Astrocyte of the hippocampus (primary cell): ENCODE measurements at places on chromosomes 1 and 21.

- peak; percentile 67 for DNase-seq
These were observed at the start of gene NMNAT2 for GRCh38 chr1:183417772-183418491. Gene NMNAT2, minus strand, starts transcription at chr1:183418380. Its CDS starts 113 bp downstream, at chr1:183418267.

- DNase-seq = no peak
These were observed 124.6 kb downstream of the KIF26B start for GRCh38 chr1:245279346-245279745.

DNA sequence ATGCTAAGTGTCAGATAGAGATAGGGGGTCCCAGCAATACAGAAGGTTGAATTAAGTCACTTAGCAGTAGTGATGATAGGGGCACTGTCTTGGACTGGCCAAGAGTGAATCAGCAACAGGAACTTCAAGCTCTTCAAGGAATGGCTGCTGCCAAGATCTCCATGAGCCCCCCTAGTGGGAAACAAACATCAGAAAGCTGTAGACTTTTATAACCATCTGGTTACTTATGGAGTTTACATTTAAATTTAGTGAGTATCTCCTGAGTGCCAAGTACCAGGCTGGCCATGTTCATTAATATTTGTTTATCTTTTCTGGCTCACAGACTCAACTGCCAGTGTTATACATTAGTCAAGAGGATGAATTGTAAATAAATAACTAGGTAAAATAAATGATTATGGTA, 327.3 kb downstream of the TTLL7 start:
- no peak for DNase-seq

DNA sequence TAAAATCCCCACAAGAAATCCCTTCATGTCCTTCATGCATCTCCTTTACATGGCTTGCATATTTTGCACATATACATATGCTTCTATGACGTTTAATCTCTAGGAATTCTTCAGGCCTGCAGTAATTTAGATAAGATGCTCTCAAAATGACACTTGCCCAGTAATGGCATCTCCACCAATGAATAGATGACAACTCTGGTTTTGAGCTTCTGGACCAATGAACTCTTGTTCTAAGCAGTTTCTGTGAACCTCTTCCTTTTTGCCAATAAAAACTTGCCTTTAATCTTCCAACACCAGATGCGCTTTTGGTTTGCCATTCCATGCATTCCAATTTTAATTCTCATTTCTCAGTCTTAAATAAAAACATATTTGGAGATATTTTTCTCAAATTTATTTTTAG, 189.8 kb upstream of the OLFM3 start:
- DNase-seq = no peak

DNA sequence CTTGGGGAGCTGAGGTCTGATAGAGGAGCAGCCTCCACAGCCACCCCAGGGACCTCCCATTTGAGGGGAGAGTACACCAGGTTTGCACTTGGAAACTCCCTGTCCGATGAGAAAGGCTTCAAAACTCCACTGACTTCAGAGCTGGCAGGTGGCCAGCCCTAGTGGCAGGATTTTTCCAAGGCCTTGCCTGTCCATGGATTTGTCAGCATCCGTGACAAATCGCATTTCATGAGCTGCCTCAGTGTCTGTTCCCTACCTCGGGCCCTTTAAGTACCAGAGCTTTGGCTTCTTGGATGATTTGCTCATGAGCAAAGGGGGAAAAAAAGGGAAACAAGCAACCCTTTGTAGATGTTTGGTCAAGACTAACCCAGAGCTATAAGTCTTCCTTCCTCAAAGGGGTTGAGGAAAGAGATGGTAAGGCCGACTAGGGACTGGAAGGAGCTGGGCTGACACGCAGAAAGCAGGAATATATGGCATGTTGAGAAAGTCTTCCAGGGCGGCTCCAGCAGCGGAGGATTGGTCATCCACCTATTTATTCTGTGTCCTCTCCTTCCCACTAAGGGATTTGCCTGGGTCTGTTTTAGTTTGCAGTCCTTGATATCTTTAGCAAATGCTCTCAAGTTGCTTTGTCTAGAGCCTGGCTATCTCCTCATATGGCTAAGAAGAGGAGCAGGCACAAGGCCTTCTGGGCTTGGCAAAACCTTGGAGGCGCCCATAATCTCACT, 2.7 kb upstream of the HSPG2 start:
- peak; percentile 98 for DNase-seq

GRCh38 chr1:55786396-55786795, 571.2 kb upstream of the USP24 start:
- DNase-seq = no peak

DNA sequence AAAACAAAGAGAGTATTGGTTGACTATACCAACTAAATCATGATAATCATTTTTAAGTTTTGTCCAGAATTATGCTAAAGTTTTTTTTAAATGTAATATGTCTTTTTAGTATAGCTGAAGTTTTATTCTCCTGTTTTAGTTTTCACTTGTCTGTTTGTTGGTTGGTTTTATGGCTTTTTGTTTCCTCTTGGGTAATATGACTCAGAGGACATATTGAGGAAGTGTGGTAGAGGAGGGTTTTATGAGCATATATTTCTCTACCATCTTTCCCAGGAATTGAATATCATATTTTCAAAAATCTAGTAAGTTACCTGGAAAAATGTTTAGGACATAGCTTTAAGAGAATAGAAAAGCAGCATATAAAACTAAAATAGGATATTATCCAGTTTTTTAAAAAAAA, 68.6 kb upstream of the MCOLN3 start:
- DNase-seq = no peak

GRCh38 chr1:116945996-116946395, 36.3 kb downstream of the PTGFRN start:
- DNase-seq = no peak

GRCh38 chr21:24903994-24904635, 703.2 kb downstream of the MRPL39 start:
- peak; percentile 36 for DNase-seq

- no peak for DNase-seq
These were observed 212.0 kb downstream of the SLC45A1 start for GRCh38 chr1:8529901-8530300.

DNA sequence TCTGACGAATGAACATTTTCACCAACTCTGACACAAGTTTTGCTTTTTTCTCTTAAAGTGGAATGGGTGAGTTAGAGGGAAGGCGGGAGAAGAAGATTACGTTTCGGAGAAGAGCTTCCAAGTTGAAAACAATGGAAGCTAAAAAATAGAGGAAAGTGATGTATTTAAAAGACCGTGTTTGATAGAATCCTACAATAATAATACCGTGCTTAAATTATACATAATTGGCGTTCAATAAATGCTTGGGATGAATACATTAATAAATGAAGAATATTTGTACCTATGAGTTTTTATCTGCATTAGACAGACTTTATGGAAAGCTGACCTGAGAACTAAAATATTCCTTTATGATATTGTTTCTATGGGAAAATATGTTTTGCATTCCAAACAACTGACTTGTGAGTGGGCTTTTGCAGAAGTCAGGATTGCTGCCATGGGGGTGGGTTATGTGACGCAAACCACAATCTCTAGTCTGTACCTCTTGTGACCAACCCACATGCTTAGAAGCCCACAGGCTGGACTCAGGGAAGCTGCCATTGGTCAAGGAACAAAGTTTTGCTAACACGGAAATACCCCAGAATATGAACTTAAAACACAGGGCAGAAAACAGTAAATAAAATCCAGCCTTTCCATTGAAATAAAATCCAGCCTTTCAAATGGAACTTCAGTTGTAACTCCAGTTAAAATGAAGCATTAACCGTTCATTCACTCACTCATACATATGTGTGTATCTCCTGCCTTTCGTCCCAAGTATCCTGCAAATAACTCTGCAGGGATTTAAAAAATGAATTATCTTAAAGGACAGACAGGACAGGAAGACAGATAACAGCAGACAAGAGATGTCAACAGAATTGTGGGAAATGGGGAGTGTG, 21.3 kb upstream of the ATF3 start:
- DNase-seq = peak; percentile 51

DNA sequence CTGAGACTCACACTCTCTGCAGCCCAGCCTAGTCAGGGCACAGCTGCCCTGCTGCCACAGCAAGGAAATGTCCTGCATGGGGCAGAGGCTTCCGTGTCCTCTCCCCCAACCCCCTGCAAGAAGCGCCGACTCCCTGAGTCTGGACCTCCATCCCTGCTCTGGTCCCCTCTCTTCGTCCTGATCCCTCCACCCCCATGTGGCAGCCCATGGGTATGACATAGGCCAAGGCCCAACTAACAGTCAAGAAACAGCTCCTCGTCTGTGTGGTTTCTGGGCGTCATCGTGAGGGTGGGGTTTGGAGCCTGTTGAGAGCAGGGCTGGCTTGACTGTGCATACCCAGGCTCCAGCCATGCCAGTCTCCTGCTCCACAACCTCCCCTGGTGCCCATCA, 19.5 kb downstream of the FAAH start:
- DNase-seq = peak; percentile 32

DNA sequence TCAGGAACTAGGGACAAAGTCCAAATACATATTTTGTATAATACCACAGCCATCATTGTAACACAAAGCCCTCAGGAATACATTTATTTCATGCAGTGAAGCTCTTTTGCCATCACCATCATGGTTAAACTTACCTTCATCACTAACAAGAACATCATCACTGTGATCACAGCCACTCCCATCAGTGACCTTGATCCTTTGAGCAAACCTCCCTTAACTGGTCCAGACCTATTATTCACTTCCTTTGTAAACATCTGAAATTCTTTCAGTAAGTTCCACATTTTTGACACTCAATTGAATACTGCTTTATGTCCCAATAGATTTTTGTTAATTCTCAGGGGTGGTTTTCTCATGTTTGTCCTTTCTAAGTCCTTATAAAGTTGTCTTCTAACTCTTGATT, 16.2 kb upstream of the KPRP start:
- DNase-seq = no peak

GRCh38 chr1:209542585-209542984, 40.9 kb upstream of the CAMK1G start:
- peak; percentile 70 for DNase-seq

GRCh38 chr1:20361805-20362381, 71.2 kb downstream of the VWA5B1 start:
- DNase-seq = peak; percentile 75

- DNase-seq = no peak
These were observed 141.3 kb downstream of the ZZZ3 start for GRCh38 chr1:77541162-77541545.

DNA sequence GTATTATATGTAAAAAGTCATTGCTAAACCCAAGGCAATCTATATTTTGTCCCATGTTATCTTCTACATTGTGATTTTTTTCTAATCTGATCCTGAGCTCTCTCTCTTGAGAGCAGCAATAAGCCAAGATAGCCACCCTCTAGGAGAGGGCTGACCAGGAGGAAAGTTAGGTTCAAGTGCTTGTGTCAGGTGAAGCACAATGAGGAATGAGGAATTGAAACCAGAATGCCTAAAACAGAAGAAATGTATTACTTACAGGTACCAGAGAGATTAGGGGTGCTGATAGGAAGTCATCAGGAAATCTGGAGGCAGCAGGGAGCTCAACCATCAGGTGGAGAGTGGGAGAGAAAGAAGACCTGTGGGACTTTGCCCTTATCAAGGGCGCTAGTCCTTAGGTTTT, 85.5 kb upstream of the BARHL2 start:
- no peak for DNase-seq

DNA sequence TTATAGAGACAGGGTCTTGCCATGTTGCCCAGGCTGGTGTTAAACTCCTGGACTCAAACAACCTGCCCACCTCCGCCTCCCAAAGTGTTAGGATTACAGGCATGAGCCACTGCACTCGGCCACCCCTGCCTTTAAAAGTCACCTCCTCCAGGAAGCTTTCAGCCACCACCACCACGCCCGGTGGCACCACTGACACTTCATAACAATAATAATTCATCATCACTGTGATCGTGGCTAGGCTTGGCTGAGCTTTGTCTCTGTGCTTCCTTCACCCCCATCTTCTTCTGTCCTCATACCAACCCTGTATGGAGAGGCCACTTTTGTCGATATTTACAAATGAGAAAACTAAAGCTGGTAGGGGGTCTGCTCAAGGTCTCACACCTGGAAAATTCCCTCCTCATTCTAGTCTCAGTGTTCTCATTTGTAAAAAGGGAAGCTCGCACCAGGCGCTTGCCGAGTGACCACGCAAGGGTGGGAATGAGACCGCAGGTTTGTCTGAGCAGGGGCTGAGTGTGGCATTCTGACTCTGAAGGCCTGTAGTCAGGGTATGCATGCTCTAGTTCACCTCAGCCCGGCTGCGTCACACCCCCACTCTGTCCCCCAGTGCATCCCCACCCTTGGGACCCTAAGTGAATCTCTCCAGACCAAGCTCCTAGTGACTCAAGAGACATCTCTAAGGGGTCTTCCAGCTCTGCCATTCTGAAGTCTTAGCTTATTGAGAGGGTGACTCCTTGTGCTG, 12.9 kb upstream of the EPHA2 start:
- DNase-seq = no peak

DNA sequence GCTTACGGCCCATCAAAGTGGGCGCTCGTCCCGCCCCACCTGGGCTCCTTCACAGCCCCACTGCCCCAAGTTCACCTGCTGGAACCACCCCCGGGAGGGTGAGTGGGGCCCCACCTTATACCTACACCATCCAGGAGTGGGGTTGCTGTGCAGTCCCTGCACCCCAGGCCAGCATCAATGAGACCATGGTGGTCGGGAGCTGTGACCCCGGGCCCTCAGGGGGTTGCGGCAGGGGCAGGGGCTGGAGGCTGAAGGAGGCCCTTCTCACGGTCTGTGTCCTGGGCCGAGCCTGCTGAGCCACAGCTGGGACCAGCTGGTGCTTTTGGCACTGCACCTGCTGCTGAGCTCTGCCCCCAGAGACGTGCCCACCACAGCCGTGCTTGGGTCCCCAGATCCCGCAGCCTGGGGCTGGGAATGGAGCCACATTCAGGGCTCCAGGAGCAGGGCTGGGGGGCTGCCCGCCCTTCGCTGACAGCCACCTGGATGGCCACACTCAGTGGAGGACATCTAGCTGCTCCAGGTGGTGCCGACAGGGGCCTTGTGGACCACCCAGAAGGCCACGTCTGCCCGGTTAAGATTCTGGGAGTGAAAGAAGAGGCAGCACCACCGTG, 17.4 kb downstream of the ACTRT2 start:
- DNase-seq = no peak
